ENCODE measurements at places on chromosomes 1 and 21.
A peak's percentile ranks its signal among the peaks of the same experiment; 100 is the strongest.

DNA sequence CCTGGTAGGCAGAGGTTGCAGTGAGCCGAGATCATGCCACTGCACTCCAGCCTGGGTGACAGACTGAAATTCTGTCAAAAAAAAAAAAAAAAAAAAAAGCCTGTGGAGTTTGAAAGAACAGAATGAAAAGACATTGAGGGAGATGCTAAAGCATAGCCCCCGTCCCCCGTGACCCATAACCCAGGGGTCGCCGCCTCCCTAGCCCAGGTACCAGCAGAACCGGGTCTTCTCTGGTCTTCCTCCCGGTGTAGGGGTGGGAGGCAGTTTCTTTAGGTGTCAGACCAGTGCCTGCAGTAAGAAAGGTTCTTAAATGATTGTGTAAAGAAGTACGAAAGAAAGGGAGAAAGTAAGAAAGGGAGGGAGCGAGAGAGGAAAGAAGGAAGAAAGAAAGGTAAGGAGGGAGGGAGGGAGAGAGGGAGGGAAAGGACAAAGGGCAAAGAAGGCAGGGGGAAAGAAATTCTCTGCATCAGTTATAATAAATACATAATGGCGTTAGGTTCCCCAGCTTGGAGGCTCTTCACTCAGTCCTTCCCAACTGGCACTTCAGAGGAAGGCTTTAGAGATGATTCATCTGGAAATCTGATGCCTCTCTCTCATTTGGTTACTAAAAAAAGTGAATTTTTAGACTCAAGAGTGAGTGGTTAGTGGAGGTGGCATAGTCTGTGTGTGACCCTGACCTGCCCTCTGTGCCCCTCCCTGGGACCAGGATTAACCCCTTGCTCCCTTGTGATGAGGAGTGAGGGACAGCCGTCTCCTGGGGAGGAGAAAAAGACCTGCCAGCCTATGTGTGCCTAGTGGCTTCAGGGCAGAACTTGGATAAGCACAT is 1.1 kb downstream of the IL24 start:
- no peak for DNase-seq

- no peak for DNase-seq
Observed at GRCh38 chr21:32214654-32215305, 64.1 kb downstream of the MIS18A start.

GRCh38 chr1:99749504-99750347 is 16.7 kb downstream of the FRRS1 start:
- peak; percentile 16 for DNase-seq

DNA sequence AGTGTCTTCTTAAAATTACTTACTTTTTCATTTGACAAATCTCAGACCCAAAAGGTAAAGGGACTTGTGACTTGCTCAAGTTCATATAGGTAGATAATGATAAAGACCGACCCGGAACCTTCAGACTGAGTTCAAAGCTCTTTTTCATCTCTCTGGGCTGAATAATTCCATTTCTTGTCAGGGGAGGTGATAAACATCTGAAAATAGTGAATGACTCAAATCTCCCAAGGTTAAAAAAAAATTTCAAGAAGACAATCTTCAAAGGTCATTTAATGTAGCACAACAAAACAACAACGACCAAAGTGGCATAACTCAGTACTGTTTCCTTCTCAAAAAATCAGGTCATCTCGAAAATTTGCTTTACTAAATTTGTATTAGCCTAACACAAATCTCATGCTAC is 20.6 kb downstream of the LUZP1 start:
- no peak for DNase-seq

DNA sequence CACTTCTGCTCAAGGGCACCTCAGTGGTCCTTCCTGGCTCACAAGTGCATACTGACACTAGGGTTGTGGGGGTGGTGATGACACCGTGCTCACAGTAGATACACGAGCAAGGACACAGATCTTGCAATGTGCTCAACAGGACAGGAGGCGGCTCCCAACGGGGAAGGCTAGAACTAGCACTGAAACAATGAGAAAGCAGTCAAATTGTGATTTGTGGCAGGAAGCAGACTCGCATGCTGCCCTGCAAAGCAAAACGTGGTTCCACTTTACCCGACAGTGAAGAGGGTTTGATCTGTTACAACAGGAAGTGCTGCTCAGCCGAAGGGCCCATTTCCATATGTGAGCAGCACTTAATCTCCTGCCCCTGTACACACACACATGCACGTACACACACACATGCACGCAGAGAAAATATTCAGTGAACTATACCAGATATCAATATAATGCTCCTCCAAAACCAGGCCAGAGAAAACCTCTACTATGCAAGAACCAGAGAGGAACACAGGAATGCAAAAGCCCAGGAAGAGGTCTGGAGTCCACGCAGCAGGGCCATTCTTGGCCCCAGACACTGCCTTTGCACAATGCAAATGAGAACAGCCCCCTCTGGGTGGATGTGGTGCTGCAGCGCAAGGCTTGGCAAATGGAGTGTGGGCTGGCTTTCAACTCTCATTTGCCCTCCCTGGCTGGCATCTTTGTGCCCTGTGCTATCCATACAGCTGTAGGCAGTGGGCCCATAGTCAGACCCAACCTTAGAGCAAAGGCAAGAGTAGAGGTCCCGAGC is 47.1 kb downstream of the KANK4 start:
- DNase-seq = peak; percentile 37

DNA sequence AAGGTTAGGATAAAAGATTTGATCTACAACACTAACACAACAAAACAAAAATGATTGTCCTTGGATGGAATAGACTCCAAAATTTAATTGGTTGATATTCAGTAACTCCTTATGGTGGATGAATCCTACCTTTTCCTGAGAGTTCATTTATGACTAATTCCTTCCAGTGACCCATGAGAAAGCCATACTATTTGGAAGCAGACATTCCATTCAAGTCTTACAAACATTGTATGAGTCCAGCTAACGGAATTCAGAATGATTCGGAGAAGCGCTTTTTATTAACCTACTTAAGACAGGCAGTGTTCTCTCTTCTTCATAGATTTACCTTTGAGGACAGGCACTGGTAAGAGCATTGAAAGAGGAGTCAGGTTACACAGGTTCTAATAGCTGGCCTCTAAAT is 155.6 kb upstream of the ZNF648 start:
- no peak for DNase-seq

GRCh38 chr1:33332881-33333280 is 12.0 kb upstream of the A3GALT2 start:
- DNase-seq = no peak

GRCh38 chr1:34754964-34755637 is at the start of gene GJB5:
Gene GJB5 (plus strand): TSS chr1:34755047. CDS start chr1:34757331, 2,284 bp downstream.
- no peak for DNase-seq

- no peak for DNase-seq
Observed at GRCh38 chr1:11334821-11335220, 61.8 kb downstream of the UBIAD1 start.

DNA sequence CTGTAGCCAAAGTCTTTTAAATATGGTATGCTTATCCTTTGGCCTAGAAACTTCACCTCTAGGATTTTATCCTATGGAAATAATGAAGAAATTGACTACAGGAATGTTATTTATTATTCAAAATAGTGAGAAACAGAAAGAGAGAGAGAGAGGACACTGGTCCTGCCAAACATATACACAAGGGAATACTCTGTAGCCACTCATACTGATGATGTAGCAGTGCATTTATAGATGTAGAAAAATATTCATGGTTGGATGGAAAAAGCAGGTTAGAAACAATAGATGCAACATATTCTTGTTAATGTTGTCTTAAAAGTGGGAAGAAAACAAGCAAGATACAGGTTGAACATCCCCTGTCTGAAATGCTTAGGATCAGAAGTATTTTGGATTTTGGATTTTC is 22.2 kb upstream of the EPHB2 start:
- DNase-seq = no peak

GRCh38 chr1:33098371-33098770 is 17.4 kb downstream of the AZIN2 start:
- DNase-seq = no peak

DNA sequence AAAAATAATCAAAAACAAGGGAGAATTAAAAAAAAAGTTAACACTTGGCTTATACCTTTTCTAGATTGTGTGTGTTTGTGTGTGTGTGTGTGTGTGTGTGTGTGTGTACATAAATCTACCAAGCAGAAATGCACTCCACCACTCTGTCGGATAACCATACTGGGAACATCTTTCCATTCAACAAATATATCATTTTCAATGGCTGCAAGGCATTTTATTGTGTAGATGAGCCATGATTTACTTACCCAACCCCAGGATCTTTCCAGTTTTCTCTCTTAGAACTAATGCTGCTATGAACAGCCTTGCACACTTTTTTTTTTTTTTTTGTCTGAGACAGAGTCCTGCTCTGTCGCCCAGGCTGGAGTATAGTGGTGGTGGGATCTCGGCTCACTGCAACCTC is 25.8 kb downstream of the LRRC38 start:
- no peak for DNase-seq

GRCh38 chr1:80961464-80962190 is 839.1 kb upstream of the ADGRL2 start:
- DNase-seq = no peak

DNA sequence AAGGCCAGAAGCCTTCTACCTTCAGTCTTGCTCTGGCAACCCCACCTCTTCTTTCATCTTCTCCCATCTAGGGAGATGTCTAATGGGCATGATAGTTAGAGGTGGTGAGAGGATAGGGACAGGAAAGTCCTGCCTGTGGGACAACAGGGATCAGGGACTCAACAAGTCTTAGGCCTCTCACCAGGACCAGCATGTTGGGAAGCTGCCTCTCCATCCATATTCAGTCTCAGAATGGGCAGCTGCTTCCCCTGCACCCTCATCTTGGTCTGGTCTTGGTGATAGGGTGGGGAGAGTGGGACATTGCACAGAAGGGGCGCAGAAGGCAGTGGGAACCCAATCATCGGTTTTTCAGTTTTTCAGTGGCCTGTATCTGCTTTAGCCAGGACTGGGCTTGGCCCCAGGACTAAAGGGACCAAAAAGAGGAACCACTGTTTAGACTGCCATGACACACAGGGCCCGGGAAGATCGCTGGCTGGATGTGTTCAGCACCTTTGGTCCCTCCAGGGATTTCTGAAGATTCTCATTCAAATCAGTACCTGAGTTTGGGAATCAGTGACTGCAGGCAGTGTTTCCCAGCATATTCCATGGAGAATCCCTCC is 12.7 kb downstream of the RHEX start:
- DNase-seq = no peak

DNA sequence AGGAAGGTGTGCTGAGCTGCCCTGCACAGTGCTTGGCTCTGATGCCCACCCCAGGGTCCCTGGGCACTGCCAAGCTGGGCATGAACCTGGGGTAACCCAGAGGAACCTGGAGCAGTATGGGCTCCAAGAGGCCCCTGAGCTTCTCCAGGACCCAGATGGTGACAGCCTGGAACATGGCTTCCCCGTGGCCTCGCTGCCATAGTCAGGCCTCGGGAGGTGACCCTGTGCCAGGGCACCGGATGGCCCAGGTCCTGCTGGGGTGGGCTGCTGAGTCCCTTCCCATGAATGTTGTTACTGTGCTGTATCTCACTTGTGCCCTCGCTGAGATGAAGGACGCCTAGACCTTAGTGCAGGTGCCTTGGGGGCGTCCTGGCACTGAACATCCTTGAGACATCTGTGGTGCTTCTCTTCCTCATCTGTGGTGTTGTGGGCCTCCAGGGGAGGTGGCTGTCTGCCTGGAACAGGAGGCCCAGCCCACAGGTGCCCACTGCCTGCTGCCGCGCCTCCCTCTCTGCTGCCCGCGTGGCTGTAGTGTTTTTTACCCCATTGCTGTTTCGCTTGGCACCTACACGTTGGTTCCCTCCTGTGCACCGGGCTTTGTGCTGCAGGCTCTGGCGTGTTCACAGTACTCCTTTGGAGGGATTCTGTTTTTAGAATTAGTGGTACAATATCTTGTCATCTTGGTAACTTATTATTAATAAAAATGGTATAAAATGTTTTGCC is 160.3 kb downstream of the PCBP3 start:
- DNase-seq = no peak

DNA sequence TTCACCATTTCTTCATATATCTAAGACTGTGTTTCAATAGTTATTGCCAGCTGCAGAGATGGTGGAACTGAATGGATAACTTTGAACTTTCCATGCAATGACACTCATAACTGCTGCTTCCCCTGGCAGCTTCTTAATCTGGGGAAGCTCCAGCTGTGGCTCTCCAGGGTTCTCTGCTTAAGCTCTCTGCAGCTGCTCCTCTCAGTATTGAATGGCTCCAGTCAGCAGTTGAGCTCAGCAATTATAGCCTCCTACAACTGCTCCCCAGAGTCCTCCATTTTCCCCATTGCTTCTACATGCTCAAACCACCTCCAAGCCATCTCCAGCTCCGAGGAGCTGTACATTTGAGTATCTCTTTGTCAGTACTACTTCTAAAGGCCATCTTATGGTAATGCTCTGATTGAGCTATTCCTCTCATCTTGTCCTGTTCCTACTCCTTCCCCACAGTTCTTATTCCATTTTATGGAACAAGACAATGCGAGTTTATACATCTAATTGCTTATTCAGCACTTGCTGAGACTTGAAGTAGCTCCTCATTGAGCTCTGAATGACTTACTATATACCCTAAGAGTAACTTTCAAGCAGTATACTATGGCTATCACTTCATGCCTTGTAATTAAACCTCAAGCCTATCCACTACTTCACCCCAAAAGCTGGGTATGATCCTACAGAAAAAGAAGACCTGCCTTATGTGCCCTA is 362.4 kb downstream of the NEGR1 start:
- DNase-seq = no peak

GRCh38 chr1:37055631-37056030 is 21.3 kb upstream of the GRIK3 start:
- no peak for DNase-seq

DNA sequence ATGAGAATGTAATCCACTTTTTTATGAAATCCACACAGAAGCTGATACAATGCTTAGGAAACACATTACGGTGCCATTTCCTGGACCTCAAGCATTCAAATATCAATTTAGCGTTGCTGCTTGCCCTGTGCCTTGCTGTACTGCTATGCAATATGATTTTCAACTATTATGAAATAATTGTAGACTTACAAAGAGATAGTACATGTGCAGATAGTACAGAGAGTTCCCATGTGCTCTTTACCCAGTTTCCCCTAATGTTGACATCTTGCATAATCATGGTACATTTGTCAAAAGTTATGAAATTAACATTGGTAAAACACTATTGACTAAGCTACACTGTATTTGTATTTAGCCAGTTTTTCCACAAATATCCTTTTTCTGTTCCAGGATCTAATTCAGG is 37.7 kb upstream of the PTBP2 start:
- no peak for DNase-seq

DNA sequence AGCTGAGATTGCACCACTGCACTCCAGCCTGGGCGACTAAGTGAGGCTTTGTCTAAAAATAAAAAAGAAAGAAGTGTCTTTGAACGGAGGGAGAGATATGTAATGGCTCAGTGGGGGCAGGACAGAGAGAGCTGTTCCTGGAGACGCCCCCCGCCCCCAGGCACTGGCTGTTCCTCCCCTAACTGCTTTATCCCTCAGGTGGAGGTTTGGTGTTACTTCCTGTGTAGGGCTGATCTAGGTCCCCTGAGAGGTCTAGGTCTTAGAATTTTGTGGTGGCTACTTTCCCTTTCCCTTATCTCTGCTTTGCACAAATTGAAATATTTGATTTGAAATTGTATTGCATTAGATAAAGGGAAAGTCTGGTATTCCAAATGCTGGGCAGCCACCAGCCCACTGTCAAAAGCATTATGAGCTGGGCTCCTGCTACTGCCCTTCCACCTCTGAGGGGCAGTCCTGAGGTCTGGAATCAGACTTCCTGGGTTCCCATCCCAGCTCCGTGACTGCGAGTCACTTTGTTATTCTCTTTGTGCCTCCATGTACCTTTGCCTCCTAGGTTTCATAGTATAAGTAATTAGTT is 134.8 kb upstream of the KIF26B start:
- no peak for DNase-seq

- no peak for DNase-seq
Observed at GRCh38 chr21:45893740-45894449, 87.7 kb upstream of the COL6A1 start.

GRCh38 chr1:86645851-86646250 is 58.5 kb upstream of the SH3GLB1 start:
- DNase-seq = no peak
